RWPE2 (cell line): ENCODE measurements at places on chromosomes 2 and 18.

GRCh38 chr2:26560892-26561291, 80.3 kb downstream of the CIB4 start:
- peak; percentile 15 for DNase-seq

- no peak for DNase-seq
Observed at GRCh38 chr2:55862246-55862645, 61.3 kb downstream of the EFEMP1 start.

DNA sequence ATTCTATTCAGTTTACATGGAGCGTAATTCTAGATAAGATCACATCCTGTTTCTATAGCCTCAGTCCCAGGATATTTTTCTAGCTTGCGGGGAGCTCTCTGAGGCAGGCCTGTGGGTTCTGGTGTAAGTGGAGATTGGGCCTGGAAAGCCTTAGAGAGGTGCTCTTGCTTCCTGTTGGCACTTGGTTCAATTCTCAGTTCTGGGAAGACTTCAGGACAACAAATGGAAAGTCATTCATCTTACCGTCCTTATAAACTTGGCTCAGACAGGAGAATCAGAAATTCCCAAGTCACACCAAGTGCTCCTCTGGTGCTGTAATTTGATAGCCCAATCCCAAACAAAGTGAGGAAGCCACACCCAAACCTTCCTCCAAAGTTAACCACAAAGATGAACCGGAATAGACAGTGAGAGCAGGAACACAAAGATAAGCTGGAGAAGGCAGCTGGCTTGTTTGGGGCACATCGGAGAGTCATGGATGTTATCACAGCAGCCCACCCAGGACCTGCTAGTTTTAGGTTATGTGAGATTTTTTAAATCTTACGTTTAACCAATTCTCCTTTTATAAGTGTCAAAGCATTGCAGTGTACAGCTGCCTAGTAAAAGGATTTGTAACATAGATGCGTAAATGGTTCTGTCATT, 144.3 kb upstream of the MAP3K20 start:
- no peak for DNase-seq

DNA sequence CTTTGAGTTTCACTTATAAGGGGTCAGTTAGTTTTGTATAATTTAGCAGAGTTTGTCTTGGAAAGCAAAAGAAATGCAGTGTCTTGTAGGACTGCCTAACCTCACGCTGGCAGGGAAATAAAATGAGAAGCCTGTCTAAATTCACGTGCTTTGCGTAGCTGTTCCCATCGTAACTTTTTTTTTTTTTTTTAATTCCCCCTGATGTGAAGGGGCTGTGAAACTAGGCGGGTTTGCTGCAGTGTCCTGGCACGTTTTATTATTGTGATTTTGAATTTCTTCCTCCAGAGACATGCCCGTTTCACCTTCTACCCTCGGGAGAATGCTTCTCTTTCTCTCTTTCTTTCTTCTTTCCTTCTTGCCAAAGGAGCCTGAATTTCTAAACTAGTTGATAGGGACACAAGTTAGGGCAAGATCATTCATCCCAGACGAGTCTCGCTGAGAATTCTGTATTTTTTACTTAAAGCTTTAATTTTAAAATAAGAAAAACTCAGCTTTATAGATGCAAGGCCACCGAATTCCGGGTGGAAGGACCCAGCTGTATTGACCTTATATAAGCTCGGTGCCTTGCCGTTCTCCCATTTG, 2.3 kb downstream of the MEIS1 start:
- no peak for DNase-seq

GRCh38 chr18:50274941-50275340, 6.4 kb downstream of the MBD1 start:
- DNase-seq: no peak

- no peak for DNase-seq
Observed at GRCh38 chr18:55286257-55286825, 301.7 kb downstream of the TCF4 start.

DNA sequence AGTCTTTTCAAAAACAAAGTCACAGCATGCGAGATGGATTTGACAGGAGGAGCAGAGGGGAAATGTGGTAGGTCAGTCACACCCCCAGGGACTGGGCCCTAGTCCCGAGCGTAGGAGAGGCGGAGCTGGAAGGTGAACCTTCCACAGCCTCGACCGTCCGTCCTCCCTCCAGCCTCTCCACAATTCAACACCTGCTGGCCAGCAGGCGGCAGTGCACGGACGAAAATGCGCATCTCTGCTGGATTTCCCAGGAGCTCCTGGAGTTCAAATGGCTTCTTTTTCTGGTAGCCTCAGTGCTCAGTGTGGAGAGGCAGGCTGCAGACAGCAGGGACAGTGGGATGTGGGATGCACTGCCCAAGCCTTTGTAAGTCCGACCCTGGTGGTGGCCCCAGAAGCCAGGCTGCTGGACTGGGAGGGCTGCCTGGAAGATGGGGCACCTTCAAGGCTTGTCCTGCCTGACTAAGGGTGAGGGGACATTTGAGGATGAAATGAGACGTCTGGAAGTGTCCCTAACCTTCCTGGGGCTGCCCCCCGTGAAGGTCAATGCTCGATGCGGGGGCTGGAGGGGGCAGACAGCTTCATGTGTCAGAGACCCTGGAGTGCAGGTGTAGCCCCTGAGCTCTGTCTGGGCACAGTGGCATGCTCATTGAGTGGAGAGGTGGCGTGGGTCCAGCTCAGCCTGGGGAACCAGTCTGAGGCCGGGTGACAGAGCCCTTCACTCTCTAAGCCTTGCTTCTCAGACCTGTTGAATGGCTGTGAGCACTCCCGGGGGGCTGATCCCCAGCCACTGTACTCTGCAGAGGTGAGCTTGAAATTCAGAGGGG, 189.5 kb downstream of the TFCP2L1 start:
- no peak for DNase-seq

GRCh38 chr18:63088262-63088661, 231.3 kb downstream of the BCL2 start:
- DNase-seq: no peak

DNA sequence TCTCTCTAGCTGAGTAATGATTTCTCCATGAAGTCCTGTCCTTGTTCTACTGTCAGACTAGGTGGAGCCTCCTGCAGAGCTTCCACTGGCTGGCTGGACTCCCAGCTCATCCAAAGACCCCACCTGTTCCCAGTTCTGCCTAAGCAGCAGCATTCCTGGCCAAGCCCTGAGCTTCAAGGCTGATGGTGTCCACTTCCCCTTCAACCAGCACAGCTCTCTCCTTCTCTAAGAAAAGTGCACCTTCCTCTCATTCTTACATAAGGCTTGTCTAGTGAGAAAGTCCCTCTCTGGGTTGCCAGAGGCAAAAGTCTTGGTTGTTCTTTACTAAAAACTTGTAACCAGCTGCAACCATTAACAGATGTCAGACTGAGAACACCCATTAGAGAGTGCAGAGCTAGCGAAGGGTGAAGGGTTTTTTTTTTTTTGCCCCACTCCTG, 58.9 kb downstream of the CXCR4 start:
- no peak for DNase-seq

DNA sequence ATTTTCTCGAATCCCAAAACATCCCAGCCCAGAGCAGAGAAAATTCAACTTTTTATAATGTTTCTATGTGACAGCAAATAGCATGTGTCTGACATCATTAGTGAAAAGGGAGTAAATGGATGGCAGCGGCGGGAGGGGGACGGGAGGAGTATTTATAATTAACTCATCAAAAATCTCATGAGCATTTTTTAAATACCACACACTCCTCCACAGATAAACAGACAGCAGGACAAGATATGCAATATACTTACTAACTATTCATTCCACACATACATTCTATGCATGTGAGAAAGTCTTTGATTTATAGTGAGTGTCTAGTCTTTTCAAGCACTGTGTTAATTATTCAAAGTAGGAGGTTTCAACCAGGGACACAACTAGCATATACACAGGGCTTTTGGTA, 107.6 kb downstream of the LRP2 start:
- no peak for DNase-seq

DNA sequence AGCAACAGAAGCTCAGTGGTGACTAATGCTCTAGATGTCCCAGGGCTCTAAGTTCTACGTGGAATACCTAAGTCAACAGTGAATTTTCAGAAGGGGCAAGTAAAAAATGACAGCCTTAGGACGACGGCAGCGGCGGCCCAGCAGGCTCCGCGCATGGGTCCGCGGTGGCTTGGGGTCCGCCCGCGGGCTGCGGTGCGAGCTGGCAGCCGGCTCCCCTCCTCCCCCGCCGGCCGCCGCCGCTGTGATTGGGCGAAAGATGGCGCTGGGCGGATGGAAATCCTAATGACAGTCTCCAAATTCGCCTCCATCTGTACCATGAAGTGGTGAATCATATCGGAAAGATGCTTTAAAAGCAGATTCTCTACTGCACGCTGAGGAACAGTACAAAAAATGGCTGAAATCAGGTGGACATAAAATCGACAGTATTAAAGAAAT, 74.7 kb downstream of the HNRNPLL start:
- DNase-seq: no peak

DNA sequence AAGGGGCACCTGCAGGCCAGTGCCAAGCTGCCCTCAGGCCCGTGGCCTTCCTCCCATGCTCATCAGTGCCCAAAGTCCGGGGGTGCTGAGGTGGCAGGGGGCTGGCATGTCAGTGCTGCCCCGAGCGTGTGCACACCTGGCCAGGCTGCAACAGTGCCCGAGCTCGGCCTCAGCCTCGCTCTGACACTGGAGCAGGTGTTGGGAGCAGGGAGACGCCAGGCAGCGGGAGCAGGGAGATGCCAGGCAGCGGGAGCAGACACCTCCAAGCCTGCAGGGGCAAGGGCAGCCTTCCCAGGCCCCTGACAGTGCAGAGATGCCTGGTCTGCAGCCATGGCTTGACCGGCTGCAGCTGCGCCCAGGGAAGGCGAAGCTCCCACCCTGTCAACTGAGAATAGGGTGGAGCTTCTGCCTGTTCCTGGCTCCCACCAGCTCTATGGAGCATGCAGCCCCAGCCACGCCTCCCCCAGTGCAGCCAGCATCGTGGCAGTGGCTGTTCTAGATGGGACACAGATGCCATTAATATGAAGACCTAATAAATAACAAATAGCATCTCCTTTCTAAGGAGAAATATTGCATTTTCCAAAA, 82.4 kb downstream of the DTNB start:
- no peak for DNase-seq

DNA sequence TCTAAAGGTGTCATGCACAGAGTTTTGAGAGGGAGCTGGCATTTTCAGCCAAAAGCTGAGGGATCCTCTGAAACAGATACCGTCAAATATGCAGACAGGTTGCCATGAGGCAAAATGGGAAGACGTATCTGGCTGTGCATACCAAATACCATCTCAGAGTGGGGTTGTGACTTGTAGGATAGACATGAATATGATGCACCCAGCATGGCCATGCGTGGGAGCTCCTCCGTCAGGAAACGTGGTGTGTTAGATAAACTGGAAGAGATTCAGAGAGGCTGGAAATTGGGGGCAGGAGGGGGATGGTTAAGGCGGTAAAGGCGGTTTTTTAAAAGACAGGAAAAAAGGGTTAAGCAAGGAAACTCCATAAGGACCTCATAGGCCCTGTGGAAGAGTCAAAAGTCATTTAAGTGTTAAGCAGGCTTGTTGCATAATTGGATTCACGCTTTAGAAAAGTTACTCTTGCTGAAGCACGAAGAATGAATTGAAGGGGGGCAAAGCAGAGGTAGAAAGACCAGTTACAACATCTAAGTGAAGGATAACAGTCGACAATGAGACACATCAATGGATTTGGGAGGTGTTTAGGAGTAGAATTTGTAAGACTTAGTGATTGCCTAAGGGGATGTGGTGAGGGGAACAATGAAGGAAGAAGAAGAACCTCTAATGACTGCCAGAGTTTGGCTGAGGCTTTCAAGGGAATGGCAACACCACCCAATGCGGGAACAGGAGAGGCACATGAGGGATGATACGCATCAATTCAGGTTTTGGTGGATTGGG, 139.6 kb upstream of the CTAGE1 start:
- no peak for DNase-seq

DNA sequence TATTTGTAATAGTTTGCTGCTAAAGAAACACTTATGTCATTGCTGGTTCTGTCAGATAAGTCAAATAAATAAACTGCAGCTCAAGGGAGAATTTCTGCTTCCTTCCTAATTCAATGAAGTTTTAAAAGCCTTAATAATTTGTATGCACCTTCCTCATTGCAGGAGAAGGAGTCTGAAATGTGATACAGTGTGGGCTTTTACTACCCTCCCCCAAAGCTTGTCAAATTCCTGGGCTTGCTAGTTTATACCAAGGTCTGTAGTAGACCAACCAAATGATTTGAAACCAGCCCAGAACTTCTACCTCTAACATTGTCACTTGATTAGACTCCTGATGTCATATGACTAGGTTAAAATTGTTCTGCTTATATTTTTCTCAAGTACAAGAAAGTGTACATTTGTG, 131.8 kb downstream of the DTNA start:
- no peak for DNase-seq

DNA sequence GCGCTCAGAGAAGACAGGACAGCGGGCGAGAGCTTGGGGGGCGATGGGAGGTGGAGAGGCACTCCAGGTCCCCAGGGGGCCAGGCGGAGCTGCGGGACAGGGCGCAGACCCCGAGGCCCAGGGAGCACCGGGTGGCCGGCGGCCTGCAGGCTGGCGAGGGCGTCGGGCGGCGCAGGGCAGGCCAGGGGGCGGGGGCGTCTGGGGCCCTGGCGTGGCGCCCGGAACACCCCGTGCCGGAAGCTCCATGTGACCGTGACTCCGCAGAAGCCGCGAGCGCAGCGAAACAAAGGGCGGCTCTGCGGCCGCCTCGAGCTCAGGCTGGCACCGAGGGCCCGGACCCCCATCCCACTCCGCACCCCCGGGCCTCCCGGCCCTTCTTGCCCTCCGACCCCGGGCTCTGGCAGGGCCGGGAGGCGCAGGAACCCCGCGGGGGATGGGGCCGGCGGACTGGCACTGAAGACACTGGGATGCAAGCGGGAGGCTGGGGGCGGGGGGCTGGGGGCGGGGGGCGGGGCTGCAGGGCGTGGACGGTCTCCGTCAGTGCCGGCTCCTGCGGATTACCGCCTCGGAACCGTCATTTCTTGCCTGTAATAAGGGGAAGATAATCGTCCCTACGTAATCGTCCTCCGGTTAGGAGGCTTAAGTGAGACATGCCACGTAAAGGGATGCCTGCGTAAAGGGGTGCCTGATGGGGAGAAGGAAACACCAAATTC, 19.1 kb downstream of the SH2D6 start:
- DNase-seq: no peak

- no peak for DNase-seq
Observed at GRCh38 chr2:143357966-143358365, 228.7 kb downstream of the ARHGAP15 start.

DNA sequence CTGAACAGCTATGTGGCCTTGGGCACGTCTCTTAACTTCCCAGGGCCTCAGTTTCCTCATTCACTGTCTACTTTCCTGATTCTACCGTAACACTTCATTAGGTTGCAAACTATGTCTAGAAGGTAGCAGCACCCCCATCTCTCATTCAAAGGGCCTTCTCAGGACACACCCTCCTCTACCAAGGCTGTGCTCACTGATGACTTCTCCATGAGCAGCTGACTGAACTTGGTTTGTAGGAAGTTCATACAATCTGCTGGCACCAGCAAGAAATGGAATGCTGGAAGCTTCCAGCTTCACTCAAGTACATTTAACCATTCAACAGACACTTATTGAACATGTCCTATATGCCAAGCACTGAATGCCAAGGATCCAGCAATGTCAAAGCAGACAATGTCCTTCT, 250.8 kb upstream of the CTAGE1 start:
- no peak for DNase-seq

GRCh38 chr2:32289165-32289999, 11.7 kb downstream of the YIPF4 start:
- DNase-seq: no peak
